Stimulated activated CD4-positive, alpha-beta T cell treated with anti-CD3 and anti-CD28 coated beads, Interleukin-1b, Interleukin-23, amount 100 ng/mL, for 4 hours (primary cell): ENCODE measurements at places on chromosomes 1 and 21.

GRCh38 chr1:191984856-191985255 is 173.4 kb upstream of the RGS18 start:
- no peak for DNase-seq

GRCh38 chr1:22457345-22457744 is 5.7 kb downstream of the ZBTB40 start:
- DNase-seq, result no peak

DNA sequence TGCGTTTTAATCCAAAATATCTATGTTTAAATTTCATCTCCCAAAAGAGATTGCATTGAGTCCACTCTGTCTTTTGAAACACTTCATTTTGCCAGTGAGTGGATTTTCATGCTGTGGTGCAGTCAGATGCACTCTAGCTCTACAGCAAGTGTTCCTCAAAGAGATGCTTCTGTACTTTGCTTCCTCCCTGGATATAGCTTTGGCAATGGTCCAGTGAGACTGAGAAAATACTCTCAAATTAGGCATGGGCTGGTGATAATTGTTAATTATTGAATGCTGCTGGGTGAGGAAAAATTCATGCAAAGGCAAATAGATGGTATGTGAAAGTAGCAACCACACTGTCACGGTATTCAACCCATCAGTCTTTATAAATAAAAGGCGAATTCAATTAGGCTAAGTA is 396.9 kb downstream of the ADGRL2 start:
- no peak for DNase-seq

GRCh38 chr1:143727263-143727662 is 244.5 kb downstream of the FAM72C start:
- no peak for DNase-seq

DNA sequence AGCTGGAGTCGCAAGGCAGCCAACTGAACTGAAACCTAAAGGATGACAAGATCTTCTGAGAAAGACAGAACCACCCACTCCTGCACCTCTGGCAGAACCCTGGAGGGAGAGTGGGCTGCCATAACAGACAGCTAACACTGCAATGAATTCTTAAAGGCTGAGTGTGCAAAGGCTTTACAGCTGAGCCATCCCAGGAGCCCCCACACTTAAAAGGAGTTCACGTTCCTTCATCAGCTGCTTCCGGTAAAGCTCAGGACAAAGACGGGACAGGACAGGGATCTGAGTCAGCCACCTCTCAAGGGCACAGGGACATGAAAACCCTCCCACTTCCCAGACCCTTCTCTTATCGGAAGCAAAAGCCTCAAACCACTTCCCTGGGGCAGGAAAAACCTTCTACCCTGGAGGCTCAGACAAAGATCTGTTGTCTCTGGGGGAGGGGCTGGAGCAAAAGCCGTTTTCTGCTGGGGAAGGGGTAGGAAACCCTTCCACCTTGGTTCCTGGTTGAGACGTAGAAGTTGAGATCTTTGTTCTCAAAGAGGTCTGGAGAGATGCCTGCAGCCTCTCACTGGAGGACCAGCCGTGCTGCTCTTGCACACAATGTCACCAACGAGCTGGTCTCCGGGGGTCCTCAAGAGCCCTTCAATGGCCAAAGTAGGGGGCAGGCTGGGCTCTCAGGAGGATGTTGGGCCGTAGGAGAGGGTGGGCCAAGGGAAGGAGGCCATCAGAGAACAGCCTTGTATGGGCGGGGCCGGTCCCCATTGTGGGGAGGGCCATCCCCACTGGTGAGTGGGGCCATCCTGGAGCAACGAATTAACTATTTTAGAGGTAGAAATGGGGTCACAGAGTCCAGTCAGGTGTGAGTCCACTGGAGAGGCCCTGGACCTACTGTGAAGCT is 452.4 kb downstream of the PTPRU start:
- DNase-seq, result no peak

DNA sequence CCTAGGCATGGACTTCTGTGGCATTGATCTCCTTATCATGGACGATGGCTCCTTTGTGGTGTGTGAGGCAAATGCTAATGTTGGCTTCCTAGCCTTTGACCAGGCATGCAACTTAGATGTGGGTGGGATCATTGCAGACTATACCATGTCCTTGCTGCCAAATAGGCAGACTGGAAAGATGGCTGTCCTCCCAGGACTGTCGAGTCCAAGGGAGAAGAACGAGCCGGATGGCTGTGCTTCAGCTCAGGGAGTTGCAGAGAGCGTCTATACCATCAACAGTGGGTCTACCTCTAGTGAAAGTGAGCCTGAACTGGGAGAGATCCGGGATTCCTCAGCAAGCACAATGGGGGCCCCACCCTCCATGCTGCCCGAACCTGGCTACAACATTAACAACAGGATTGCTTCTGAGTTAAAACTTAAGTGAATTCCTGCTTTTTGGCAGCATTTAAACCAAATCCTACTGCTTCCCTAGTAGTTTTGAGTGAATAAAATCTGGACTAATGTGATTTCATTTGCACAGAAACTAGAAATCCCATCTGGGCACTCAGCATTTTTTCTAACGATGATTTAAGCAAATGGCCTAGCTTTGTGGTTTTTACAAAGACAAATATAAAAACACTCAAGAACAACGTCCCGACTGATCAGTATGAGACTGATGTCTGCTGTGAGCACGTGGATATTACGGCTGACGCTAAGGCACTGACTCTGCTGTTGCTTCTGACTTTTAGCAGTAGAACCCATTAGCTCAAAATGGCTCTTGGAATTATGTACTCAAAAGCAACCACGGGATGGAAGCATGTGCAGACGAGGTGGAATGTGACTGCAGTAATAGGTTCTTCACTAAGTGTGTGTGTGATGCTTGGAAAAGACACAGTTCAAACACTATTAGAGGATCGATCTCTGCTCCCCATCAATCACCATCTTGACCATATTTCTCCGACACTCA is 34.2 kb downstream of the RIMKLA start:
- no peak for DNase-seq

GRCh38 chr1:115099693-115100050 is 10.4 kb upstream of the TSPAN2 start:
- DNase-seq, result no peak

GRCh38 chr1:8351693-8352470 is 34.0 kb downstream of the SLC45A1 start:
- DNase-seq, result peak; percentile 17

- DNase-seq, result no peak
Observed at GRCh38 chr1:205669341-205670149, 10.8 kb downstream of the SLC45A3 start.

DNA sequence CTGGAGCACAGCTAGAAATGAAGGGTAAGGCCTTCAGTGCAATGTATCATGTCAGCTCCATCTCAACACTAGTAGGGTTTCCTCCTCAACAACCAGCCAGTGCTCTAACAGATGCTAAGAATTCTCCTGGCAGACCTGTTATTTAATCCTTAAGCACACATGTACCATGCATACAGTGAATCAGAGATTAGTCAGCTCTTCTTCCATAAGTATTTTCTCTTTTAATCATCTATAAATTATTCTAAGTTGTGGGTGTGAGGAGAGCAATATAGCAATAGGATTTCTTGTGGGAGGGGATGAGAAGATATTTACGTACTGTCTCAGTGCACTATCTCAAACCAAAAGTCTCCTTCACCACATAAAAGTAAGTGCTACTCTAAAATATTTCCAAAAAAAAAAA is 95.3 kb downstream of the COP1 start:
- DNase-seq, result no peak

DNA sequence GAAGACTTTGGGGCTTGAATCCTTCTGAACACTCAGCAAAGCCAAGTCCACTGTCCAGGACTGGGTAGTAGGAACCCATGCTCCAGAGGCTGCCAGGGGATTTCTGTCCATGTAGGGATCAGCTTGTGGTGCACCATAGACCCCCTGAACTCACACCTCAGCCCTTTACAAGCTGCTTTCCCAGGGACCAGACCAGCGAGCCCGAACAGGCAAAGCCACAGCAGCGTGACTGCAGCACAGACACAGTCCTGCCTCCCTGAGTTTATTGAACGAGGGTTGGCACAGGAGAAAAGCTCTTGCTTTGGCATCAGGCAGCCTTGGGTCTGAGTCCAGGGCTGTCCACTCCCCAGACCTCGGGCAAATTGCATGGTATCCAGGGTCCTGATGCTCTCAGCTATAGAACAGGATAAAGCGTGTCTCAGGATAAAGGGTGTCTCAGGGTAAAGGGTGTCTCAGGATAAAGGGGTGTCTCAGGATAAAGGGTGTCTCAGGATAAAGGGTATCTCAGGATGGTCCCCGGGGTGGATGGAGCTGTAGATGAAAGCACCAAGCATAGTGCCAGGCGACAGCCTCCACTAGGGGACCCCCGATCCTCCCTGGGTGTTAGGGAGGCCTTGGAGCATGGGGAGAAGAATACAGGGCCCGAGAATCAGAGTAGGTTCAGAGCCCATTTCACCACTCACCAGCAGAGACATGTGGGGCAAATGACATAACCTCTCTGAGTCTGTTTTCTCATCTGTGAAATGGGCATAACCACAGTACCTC is 648.8 kb downstream of the NPHP4 start:
- no peak for DNase-seq

GRCh38 chr1:194042736-194043135 is 856.3 kb upstream of the B3GALT2 start:
- no peak for DNase-seq

GRCh38 chr1:205922314-205922713 is 20.9 kb downstream of the SLC26A9 start:
- no peak for DNase-seq

DNA sequence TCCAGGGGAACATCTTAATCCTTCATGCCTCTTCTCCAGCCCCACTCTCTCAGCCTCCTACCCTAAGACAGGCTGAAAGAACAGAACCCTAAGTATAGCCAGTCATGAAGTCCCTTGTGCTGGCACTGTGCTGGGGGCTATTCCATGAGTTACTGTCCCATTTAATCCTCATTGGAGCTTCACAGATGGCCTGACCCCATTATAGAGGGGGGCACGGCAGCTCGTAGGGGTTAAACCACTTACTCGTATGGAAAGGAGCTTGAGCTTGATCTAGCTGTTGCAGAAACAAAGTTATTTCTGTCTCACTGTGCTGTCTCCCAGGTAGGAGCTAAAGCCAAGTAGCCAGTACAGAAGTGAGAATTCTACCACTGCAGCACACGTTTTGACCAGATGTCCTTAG is 203.2 kb upstream of the COA6 start:
- no peak for DNase-seq

- no peak for DNase-seq
Observed at GRCh38 chr1:109791495-109792043, 27.8 kb upstream of the EPS8L3 start.

DNA sequence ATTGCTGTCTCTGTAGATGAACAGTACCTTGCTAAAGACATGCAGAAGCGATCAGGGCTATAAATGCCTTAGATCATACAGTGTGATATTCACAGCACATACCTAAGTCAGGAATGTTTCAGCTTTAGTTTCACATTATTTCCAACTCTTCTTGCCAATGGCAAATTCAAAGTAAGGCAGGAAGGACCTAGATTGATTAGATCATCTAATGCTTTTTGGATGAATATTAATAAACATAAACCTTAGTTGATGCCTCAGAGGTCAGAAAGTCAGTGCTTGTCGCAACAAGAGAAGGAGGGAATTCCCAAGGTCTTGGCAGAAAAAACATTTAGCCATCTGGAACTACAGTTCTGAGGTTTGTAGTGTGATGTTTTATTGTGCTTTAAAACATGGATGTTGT is 122.3 kb downstream of the TNFSF18 start:
- no peak for DNase-seq

DNA sequence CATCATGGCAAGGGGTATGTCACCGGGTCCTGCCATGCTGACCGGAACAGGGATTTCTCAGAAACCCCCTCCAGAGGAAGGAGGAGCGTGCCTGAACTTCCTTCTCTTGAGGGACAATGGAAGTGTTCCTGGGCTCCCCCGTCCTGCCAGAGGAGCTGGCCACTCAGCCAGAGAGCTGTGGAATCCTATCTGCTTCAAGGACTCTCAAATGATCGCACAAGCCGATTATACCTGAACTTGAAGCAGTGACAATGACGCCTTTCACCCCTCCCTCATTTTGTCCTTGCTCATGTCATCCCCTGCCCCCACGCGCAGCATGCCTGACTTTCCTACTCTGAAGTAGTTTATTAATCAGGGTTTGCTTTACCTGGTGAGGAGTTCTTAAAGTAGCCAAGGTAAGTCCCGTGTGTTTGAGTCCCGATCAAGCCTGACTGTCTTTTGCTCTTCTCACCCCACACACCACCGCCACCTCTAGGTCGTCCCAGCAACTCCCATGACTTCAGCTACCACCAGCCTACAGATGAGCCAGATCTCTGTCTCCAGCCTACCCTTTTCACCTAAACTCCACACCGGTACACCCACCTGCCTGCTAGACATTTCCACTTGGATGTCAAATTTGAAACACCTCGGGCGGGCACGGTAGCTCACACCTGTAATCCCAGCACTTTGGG is 25.0 kb upstream of the PRELP start:
- DNase-seq, result no peak

DNA sequence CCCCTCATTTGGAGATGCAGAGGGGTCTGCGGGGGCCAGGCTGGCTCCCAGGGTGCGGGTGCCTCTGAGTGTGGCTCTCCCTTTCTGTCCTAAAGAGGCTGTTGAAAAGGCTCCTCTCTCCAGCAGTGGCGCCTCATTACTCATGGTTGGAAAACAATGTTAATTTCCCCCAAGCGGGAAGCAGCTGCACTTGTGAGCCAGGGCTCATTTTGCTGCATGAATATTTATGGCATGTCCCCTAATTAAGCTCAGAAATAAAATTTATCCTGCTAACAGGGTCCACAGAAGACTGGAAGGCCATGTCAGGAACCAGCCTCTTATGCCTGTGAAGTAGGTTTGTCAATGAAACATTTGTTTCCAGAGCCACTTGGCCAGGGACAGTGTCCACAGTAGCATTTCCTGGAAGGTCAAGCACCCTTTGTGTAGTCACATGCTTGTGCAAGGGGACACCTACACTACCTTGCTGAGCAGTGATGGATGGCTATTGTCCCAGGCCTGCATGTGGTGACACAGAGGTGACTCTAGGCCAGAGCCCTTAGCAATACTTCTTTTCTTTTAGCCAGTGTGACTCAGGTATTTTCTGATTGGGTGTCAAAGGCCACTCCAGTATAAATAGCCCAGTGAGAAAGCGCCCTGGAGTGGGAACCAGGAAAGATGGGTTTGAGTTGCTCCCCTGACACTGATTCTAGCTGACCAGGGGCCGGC is 259.0 kb downstream of the FOXD2 start:
- no peak for DNase-seq

- no peak for DNase-seq
Observed at GRCh38 chr1:215094381-215094780, 11.8 kb downstream of the KCNK2 start.

DNA sequence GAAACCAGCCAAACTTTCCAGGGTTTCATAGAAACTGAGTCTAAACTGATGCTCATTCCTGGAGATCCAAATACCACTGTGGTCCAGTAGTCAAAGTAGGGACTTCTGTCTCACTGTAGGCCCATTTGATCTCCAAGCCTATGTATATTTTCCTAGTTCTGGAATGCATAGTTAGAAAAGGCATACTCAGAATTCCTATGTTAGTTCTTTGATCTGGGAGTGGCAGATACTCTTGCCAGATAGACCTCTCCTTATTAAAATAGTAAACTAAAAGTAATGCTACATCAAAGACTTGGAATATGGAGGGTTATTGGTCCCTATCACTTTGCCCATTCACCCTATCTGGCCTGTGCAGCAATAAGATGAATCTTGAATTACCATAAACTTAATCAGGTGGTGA is 10.4 kb upstream of the SGIP1 start:
- DNase-seq, result no peak

- DNase-seq, result no peak
Observed at GRCh38 chr1:155649676-155650075, 38.9 kb downstream of the YY1AP1 start.
